K562 (cell line): ENCODE measurements at places on chromosomes 12 and 14. TPM values are rescaled to one million over a fixed set of nuclear protein-coding genes. Genes with fewer than 3 reads are reported as not detected.

GRCh38 chr14:93042968-93043940, 72.5 kb downstream of the ITPK1 start:
- DNase-seq, result no peak

DNA sequence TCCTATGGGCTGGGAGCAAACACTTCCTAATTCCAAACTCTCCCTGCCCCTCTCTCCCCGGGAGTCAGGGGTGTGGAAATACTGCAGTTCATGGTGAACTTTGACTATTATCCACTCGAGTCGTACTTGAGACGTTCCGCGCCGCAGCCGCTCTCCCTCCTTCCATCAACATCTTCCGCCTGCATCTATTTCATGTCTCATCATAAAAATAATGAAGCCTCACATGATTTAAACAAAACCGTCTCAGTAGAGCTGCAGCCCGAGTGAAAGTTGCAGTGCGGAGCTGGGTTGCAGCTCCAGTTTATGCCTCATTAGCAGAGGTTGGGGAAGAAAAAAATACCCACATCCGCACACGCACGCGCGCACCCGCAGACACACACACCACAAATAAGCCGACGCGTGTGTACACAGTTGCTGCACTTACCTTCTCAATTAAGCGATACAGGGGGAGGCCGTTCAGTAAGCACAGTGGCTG, 283 bp downstream of the LMO3 start:
- no peak for DNase-seq

DNA sequence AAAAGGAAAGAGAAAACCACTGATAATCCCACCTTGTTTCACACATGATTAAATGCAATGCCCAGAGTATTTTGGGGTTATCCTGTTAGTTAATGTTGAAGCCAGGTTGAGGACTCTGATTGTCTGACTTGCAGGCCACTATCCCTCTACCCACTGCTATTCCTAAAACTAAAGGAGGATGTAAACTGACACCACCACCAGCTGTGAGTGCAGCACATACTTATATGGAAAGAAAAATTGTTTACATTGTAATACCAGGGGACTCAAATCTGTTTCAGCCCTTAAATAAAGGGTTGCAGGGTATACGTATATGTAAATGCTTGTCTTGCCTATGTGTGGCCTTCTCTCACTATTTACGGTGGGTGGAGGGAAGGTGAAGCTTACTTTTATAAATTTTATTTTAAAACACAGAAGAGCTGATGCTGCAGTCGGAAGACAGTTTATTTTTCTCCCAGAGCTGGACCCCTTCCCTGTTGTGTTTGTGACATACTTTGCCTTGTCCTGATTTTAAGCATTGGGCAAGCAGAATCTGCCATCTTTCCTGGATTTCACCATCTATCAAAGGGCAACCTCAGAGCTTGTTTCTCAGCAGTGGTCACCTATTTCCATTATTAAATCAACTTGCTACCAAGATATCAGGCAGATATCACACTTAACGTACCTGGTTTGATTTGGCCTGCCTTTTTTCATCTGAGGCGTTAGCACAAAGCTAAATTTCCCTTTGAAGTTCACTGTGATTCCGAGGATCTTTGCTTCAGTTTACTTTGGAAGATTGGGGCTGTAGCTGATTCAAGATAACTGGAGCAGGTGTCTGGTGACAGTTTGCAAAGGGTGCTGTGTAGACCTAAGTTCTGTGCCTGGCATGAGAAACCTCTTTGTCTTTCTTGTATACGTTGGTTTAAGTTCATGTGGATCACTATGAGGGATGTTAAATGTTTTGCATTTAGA, 25.2 kb downstream of the DAAM1 start:
- no peak for DNase-seq

Gene OLR1
- not detected in 2 replicates for polyA plus RNA-seq

GRCh38 chr12:108980831-108981618, 39.8 kb downstream of the SVOP start:
- no peak for DNase-seq

DNA sequence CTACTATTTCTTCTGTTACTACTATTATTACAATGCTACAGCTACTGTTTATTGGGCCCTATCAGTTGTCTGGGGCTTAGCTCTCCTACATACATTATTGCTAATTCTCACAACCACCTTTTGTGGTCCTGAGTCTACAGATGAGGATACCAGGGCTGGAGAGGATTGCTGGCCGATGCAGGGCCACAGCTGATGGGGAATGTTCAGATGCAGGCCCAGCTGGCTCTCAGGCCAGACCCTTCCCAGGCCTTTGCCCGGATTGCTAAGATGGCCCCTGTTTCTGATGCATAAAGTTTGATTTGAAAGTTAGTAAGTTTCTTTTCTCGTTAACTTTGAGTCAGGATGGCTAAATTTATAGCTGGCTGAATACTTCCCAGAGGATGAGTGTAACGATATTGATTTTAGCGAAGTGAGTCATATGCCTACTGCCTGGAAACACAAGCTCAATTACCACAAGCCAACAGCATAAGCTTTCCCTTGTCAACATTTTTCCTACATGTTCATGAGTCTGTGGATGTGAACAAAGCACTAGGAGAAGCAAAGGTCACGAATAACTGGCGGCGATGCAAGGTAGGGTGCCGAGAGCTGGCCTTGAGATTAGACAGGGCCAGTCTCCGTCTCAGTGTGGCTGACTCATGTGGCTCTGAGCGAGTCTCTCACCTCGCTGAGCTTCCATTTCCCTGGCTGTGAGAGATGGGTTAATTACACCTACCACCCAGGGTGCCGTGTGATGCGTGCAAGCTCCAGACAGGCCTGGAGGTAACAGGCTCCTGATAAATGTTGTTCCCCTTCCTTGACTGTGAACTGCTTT, 111.0 kb downstream of the BEGAIN start:
- DNase-seq, result no peak

DNA sequence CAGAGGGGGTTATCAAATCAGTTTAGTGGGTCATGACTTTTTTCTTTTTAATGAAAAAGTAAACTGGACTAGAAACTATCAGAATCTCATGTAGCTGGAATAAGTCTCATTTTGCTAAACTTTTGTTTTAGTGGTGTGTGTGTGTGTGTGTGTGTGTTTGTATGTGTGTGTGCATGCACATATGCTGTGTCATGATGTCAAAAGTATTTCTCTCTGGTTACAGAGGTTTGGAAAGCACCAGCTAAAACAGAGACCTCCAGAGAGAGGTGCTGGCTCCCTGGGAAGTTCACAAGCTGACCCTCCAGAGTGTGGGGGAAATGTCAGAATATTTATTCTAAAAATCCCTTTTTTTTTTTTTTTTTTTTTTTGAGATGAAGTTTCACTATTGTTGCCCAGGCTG, 114.7 kb downstream of the LGMN start:
- DNase-seq, result no peak

- DNase-seq, result no peak
These were observed 550.0 kb downstream of the SOX5 start for GRCh38 chr12:23399402-23399933.

DNA sequence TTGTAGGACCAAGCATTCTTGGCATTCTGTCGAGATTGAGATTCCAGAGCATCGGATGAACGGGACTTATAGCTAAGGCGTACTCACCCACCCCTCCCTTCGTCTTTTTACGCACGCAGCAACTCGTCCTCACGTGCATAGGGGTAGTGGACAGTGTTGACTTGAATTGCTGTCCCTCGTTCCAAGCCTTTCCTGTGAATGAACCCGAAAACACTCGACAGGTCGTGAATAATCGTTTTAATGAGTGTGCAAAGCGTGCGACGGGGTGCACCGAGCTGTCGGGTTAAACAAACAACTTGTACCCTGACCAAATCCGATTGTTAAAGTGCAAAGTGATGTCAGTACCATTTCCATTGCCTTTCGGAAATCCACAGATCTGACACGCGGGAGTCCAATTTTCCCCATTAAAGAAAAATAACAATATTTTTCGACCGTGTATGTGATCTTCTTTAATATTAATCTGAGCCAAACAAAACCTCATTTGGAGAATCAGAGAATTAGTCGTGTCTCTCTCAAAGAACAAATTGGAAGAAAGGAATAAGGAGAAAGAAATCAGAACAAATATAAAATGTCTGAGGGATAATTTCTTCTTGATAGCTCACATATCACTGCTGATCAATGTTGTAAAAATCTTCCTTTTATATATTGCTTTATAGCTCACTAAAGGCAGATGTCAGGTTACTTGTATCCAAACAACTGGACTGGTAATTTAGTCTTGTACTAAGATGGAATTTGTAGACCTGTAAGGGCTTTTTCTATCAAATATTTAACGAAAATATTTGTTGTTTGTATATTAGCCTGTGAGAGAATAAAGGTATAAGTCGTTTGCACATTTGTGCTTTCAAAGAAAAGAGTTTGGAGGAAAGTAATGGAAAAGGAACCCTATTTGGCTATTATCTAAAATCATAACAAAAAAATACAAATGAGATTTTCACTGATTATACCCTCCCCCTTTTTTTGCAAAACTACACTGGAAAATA, 11.8 kb downstream of the FOXG1 start:
- no peak for DNase-seq

DNA sequence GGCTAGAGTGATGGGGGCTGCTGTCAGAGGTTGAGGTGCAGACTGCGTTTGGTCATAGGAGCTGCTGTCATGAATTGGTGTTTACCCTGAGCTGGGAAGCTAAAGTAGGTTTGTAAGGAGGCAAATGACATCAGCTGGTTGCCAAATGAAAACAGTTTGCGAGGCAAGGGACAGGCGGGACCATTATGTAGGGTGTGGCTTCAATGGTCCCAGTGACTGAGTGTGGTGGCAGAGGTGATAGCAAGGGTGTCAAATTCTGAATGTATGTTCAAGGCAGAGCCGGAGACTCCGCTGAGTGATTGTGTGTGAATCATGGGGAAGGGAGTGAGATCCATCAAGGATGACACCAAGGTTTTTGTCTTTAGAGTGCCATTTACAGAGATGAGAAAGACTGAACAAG, 359.5 kb downstream of the VRK1 start:
- DNase-seq, result no peak

Gene SETD3
- polyA plus RNA-seq, result 23.7 and 24.1 TPM in 2 replicates

Gene AMIGO2
- 2.5 and 3.8 TPM in 2 replicates for polyA plus RNA-seq

DNA sequence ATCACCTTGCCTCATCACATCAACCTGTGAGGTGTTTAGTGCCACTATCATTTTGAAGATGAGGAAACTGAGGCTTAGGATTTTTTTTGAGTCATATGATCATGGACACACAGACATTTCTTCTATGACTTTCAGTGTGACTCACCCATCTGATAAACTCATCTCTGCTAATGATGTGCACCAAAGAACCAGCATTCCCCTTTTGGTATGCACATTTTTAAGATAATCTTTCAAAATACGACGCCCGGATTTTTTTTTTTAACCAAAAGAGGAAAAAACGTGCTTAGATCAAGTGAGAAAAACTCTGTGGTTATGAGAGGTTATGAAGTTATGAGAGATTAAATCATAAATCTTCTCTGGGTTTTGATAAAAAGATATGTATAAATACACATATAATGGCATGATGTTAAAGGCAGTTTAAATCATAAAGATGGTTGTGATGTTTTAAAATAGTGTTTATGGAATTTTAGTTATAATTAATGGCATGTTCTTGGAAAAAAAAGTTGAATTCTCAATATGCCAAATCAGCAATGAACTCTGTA, 948.1 kb downstream of the TMTC2 start:
- DNase-seq, result no peak

DNA sequence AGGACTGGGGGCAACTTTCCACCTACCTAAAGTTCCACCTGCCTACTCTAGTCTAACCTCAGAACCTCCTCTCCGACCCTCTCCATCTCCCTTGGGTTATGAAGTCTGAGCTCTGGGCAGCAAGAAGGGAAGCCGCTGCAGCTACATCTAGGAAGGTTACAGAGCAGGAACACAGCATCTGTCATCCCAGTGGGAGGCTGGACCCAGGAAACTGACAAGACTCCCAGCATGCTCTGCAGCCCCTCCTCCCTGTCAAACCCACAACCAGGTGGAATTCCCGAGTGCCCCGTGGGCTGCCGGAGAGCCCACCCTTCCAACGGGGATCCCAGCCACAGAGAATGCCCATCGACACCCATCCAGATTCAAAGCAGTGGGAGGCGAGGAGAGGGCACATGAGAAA, 2.1 kb downstream of the TESC start:
- no peak for DNase-seq

GRCh38 chr12:23139026-23139425, 514.1 kb downstream of the ETNK1 start:
- DNase-seq, result no peak

Gene RTN1
- 0.03 TPM in 1 of 2 replicates, not detected in the other for polyA plus RNA-seq

DNA sequence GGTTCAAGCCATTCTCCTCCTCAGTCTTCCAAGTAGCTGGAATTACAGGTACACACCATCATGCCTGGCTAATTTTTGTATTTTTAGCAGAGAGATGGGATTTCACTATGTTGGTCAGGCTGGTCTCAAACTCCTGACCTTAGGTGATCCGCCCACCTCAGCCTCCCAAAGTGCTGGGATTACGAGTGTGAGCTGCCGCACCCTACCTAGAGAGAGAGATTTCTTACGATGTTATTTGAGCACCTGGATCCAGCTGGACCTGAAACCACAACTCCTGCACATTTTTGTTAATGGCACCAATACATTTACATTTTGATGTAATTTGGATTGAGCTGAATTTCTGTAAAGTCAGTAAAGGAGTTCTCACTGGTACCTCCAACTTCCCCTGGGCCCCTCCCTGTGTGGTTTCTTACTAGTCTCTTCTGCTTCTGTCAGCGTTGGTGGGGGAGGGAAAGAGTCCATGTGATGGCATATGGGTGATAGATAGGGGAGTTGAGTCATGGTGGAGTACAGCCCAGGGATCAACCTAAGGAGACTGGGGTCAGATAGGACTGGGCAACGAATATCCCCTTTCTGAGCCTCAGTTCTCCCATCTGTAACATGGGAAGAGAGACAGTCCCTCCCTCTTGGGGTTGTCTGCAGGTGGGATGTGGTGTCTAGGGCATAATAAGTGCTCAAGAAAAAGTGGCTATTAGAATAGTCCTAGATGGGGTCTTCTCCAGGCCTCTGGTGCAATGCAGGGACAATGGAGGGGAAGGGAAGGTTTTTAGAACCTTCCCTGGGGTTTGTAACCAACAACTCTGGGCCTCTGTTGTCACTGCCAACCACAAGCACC, 83.3 kb upstream of the MED13L start:
- peak; percentile 87 for DNase-seq

DNA sequence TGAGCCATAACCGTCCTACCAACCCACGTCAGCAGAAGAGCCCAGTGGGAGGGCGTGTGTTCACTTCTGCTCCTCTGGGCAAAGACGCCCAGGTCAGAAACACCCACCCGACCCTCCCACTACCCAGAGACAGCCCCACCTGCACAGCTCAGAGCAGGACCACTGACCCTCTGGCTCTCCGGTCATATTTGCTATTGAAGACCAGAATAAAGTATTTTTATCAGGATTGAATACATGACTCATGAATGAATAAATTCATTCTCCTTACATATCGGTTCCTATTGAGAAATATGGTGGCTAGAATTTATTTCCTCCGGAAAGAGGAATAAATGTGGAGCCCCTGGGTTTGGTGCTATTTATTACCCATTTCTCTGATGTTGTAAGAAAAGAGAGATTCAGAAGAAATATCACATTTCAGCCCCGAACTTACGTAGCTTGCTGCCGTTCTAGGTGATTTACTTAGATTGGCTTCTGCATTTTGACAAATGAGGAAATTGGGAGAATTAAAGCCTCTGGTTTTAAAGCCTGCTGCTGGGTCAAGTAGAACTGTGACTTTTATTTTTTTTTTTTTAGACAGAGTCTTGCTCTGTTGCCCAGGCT, 36.4 kb upstream of the P2RX7 start:
- DNase-seq, result no peak
